ENCODE measurements at places on chromosomes 16 and 17.

GRCh38 chr16:17970816-17971331 lies 365.7 kb downstream of the NPIPA8 start:
- DNase-seq: no peak

DNA sequence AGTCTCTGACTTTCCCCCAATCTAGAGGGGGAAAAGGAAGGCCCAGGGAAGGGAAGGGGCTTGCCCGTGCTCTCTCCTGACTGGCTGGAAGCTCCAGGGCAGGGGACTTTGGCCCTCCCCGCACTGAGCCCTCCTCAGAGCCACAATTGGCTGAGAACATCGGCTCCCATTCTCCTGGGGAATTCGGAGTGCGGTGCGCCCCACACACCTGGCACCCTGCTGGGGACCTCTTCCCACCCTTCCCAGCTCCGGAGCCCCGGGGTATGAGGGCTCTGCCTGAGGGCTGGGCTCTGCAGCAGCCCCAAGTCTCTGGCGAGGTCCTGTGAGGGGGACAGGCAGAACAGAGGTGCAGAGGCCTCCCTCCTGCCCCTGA lies 36.0 kb downstream of the PIMREG start:
- no peak for DNase-seq

DNA sequence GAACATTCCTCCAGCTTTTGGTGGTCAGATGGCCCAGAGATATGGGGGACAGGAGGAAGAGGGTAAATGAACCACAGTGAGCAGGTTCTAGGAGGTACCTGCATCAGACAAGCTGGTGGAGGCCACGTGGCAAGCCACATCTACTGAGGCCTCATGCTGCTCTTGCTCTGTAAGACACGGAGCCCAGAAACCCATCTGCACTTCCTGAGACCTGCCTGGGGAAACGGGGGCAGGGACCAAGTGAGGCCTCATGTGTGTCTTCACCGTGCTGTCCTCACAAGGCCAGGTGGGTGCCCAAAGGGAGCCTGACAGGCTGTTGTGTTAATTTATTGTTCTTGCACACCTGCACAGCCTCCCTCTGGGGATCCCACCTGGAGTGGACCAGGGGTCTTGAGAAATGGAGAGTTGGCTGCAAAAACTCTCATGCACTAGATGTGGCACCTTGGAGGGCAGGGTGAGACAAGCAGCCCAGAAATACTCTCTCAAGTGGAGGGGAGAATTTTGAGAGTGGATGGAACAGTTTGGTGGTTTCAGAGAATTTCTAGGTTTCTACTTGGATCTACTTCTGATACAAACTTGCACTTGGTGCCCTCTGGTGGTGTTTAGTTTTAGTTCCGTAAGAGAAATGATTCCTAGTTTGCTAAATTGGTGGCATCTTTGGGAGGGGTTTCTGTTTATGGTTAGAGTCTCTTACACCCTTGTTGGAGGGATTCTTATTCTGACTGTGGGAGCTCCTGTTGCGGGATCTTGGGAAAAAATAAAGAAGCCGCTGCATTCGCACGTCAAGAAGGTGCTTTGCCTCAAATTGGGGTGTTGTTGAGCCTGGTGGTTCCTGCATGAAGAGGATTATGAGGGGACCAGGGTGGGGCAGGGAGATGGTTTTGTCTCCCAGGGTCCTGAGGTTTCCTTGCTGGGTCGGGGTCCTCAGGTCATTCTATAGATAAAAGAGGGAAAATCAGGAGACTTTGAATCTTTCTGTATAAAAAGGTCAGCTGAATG lies 47.5 kb downstream of the SLC6A2 start:
- DNase-seq: peak; percentile 75

- DNase-seq: no peak
Measured at GRCh38 chr16:69436896-69437295, 12.5 kb downstream of the CYB5B start.

DNA sequence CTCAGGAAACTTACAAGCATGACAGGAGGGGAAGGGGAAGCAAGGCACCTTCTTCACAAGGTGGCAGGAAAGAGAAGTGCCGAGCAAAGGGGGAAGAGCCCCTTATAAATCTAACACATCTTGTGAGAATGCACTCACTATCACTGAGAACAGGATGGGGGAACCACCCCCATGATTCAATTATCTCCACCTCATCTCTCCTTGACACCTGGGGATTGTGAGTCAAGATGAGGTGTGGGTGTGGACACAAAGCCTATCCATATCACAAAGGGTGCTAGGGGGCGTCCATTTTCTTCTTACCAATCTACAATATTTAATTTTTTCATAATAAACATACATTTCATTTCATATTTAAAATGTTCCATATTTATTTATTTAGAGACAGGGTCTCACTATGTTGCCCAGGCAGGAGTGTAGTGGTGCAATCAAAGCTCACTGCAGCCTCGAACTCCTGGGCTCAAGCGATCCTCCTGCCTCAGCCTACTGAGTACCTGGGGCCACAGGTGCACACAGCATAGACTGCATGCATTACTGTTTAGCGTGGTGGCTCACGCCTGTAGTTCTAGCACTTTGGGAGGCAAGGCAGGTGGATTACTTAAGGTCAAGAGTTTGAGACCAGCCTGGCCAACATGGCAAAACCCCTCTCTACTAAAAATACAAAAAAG lies 26.5 kb upstream of the FAAP100 start:
- no peak for DNase-seq

- DNase-seq: peak; percentile 83
Measured at GRCh38 chr16:10256784-10257641, 74.8 kb upstream of the GRIN2A start.
